8988T (cell line): ENCODE measurements at places on chromosomes 1 and 21.

GRCh38 chr1:207396168-207396746 is 57.9 kb upstream of the CR2 start:
- DNase-seq, result no peak

GRCh38 chr1:79928901-79929300 is 922.4 kb upstream of the ADGRL4 start:
- no peak for DNase-seq

GRCh38 chr1:162383516-162383915 is 2.0 kb downstream of the C1orf226 start:
- no peak for DNase-seq

- no peak for DNase-seq
These were observed 559.8 kb downstream of the LMO4 start for GRCh38 chr1:87888446-87888845.

- no peak for DNase-seq
These were observed 20.1 kb upstream of the DONSON start for GRCh38 chr21:33608559-33608958.

DNA sequence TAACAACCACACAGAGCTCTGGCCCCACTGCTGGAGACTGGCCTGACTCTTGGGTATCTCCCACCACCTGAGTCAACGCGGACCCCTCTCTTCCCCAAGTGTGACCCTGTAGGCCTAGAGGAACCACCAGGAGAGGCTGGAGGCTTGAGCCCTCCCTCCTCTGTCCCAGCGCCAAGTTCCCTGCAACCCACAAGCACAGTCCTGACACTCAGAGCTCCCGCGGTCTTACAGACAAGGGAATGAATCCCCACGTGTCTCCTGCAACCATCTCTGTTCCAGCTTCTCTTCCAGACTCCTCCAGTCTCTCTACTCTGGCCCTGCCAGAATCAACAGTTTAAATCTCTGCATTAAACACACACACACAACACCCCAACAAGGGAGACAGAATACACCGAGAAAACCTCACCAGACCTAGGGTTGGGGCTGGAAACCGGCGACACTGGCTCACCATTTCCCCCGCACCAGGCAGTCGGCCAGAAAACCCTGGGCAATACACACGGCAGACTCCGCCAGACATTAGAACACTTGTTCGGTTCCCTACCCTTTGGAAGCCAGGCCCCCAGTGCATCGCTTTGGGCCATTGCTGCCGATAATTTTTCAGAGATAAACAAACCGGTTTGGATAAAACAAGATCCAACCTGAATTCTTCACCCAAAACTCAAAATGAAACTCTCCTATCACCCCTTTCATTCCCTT is 21.7 kb downstream of the CASZ1 start:
- no peak for DNase-seq

DNA sequence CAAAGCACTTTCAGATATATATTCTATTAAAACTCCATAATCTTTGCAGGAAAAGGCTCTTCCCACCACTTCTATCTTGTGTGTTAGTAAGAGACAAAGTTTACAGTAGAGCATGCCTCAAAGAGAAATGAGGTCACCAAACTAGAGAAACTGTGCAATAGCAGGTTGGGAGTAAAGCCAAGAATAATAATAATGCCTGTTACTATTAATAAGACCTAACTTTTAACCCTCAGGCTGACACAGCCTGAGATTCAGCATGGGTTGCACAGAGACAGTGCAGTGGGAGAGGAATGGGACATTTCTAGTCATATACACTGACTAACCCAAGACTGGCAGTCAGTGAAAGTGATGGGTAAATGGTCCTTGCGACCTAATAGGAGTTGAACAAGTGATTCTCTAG is 320.2 kb upstream of the NFIA start:
- no peak for DNase-seq

DNA sequence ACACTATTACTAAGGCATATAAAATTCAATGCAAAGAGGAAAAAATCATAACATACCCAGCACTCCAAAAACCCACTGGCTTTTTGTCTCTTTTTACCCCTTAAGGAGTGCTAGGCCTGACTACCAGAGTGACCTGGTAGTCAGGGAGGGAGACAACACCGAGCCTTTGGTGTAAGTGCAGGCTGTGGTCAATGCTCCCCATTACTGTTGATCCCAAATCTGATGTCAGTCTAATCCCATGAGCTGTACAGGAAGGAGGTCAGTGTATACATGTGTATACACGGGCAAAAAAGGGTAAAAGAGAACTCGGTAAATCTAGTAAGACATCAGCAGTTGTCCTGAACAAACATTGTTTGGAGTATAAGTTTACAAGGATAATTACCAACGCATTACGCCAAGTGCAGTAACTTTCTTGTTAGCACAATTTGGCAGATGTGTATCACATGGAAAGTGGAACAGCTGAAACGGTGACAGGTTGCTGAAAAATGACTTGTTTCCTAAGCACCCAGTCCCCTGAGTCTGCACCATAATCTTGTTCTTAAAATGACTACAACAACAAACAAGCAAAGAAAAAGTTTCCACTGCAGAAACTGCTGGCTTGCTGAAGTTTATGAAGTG is 217.9 kb downstream of the KCNH1 start:
- DNase-seq, result no peak

GRCh38 chr1:53631622-53632310 is 107.2 kb downstream of the GLIS1 start:
- no peak for DNase-seq

- no peak for DNase-seq
These were observed 76.4 kb downstream of the UBE4B start for GRCh38 chr1:10108948-10109708.

DNA sequence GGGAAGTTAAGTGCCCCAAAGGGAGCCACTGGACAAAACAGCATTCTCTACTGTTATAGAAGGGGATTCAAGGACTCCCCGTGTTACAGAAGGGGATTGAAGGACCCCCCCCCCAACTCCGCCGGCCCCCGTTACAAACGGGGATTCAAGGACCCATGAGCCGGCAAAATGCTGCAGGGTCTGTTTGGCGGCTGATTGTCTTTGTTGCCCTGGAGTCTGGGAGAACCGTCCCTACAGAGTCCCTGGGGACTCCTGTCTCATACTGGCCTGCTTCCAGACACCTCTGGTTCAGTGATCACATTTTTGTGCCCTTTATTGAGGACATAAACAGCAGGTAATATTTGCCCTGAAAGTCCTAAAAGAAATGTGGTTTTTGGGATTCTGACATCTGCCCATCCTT is 96.4 kb downstream of the SYF2 start:
- DNase-seq, result no peak

DNA sequence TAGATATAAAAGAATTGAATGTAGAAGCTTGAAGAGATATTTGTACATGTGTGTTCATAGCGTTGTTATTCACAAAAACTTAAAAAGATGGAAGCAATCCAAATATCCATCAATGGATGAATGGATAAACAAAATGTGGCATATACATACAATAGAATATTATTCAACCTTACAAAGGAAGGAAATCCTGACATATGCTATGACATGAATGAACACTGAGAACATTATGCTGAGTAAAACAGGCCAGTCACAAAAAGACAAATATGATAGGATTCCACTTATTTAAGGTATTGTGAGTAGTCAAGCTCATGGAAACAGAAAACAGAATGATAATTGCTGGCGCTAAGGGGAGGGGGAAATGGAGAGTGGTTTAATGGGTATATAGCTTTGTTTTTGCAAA is 47.0 kb upstream of the DYRK1A start:
- no peak for DNase-seq

DNA sequence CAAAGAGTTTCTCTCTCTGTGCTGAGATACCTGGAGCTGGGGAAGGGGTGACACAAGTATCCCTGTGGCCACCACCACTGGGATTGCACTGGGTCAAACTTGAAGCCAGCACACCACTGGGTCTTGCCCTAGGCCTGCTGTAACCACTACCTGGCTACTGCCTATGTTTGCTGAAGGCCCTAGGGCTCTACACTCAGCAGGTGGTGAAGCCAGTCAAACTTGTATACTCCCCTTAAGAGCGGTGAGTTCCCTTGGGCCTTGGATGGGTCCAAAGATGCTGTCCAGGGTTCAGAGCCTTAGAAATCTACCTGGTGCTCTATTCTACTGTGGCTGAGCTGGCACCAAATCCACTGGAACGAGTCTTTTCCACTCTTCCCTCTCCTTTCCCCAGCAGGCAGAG is 47.0 kb upstream of the WDR26 start:
- DNase-seq, result no peak

DNA sequence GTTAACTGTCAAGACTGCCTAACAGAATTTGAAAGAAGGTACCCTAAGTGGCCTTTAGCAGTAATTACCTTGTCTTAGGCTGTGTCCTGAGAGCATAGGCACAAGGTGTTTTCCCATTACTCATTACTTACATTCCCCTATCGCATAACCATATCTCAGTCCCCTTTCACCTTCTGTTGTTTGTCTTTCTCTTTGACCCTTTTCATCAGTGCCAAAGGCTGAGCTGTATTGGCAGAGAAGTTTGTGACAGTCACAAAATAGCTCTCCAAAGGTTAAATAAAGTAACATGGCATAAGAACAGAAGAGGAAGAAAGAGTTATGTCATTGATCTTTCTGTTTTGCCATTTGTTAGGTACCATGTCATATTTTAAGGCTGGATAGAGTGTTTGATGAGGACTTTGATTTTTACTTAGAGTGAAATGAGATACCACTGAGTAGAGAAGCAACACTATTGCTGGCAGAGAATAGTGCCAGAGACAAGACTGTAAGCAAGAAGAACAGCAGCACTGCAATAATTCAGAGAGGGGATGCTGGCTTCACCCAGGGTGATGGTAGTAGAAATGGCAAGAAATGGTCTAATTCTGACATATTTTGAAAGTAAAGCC is 497.8 kb downstream of the TTLL7 start:
- no peak for DNase-seq

DNA sequence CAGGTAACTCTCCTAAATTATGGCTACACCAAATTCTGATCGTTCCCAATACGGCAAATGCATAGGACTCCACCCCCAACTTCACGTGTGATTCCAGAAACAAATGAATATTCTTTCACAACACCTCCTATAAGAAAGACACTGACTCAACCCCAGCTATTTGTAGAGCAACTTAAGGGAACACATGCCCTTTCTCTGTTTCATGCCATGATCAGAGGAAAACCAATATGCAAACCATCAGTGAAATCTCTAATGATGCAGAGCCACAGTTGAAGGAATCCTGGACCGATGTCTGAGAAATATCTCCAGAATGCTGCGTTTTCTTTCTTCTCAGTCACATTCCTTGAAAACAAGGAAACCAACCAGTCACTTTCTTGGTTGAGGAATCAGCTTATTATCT is 164.2 kb upstream of the PTBP2 start:
- DNase-seq, result no peak

DNA sequence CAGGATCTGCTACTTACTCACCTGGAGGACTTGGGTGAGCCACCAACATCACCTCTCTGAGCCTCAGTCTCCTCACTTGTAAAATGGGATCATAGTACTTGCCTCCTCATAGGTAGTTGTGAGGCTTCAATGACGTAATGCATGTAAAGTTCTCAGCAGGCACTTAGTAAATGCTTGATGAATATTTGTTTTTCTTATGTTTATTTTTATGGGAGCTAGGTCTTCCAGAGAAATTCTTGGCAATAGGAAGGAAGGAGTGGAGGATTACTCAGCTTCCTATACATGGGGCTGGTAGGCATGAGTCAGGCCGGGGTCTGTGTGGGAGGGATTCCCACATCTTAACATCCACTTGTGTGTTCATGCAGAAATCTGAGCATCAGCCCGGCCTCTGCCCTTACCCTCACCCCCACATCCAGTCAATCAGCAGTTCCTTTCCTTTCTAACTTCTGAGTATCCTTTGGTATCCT is 95.4 kb upstream of the USP24 start:
- peak; percentile 33 for DNase-seq

DNA sequence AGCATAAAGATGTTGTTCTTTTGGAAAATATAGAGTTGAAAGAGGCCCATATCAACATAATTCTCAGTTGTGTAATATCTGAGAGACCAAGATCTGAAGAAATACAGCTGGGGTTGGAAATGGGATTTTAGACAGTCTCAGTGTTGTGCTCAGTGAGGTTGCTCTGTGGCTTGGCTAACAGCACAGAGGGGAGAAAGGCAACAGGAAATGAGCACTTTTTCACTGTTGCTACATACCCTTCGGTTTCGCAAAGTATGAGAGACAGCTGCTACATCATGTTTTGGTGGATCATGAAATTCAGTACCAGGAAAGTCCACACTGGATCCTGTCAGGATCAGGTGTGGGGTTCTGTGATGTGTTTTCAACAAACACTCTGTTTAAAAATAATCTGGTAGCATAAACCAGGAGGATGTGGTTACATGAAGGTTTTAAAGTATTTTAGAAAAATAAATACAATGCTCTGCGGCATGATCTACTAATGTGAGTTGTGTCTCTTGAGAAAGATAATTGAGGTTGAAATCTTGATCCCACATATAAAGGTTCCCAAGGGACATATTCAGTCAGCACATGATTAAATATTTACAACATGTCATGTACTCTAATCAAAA is 7.0 kb upstream of the GPR88 start:
- DNase-seq, result no peak

DNA sequence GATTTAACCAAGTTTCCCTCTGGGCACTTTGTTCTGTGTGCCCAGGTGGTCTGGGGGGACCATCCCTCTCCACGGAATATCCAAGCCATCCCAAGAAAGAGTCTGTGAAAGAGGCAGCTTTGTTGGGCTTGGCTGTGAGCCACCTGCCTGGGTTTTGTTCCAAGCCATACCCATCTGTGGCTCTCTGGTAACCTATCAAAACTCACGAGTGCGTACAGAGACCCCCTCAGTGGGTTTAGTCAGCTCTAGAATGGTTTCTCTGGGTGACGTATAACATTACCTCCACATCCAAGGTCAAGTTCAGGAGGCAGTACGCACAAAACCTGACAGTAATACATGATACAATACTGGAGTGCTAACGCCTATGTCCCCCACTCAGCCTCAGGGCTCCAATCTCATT is 54.2 kb downstream of the DNTTIP2 start:
- no peak for DNase-seq

GRCh38 chr1:235632506-235633401 is 16.8 kb downstream of the GNG4 start:
- DNase-seq, result no peak

GRCh38 chr1:26833432-26834405 is 7.2 kb downstream of the ZDHHC18 start:
- no peak for DNase-seq

GRCh38 chr1:215140135-215140534 is 57.6 kb downstream of the KCNK2 start:
- DNase-seq, result no peak

GRCh38 chr1:84759756-84760155 is 69.5 kb upstream of the SSX2IP start:
- no peak for DNase-seq

DNA sequence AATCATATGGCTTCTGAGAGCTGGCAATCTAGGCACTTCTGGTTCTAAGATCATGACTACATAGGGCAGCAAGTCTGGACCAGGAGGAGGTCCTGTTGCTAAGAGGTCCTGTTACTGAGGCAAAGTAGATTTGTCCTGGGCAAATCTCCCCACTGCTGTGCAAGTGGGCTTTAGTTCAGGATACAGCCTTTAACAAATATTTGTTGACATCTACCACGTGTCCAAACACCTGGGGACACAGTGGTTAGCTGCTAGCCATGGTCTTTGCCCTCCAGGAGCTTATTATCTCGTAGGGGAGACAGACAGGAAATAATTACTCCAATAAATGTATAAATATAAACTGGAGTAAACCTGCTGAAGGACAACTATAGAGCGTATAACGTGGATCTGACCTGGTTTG is 3.2 kb downstream of the CGN start:
- DNase-seq, result no peak

GRCh38 chr1:160777486-160778089 is 18.4 kb upstream of the LY9 start:
- DNase-seq, result no peak
